Activated CD8-positive, alpha-beta T cell treated with anti-CD3 and anti-CD28 coated beads, Interleukin-2, amount 10 ng/mL, durations not matched to agents 7 days and 5 days (primary cell): ENCODE measurements at places on chromosomes 4 and X. TPM values are rescaled to one million over a fixed set of nuclear protein-coding genes. Genes with fewer than 3 reads are reported as not detected.

CHRNA9 gene
- 0.26 TPM for total RNA-seq

PPP2R2C gene
- total RNA-seq: not detected

PCDH19 gene
- total RNA-seq: not detected

NSD2 gene
- total RNA-seq: 290 TPM

CXCL11 gene
- total RNA-seq: not detected

PRDM5 gene
- 0.16 TPM for total RNA-seq

COL4A6 gene
- not detected for total RNA-seq

SORCS2 gene
- not detected for total RNA-seq

ARMCX5 gene
- total RNA-seq: 4.2 TPM
